ENCODE measurements at places on chromosomes 16 and 17.

DNA sequence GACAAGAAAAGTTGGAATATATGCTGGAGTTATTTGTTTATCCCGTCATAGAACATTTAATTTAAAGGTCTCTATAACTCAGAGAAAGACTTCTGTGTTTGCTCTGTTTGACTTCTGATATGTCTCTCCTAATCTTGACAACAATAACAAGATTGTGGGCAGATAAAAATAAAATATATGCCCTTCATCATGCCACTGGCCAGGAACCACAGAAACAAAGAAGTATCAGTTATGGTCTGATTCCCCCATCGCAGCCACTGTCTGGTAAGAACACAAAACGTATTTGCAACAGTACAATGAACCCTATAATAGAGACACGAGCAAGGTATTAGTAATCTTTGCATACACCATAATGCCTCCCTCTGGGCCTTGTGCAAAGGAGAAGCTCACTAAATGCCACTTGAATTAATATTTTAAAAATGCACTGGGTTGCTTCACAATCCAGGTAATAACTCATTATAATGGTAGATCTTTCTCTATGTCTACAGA is 1498.3 kb downstream of the CDH11 start:
- DNase-seq: no peak

GRCh38 chr16:89393738-89394406 is 96.5 kb downstream of the ANKRD11 start:
- no peak for DNase-seq

GRCh38 chr17:68497885-68498319 is 14.3 kb upstream of the PRKAR1A start:
- DNase-seq: no peak

DNA sequence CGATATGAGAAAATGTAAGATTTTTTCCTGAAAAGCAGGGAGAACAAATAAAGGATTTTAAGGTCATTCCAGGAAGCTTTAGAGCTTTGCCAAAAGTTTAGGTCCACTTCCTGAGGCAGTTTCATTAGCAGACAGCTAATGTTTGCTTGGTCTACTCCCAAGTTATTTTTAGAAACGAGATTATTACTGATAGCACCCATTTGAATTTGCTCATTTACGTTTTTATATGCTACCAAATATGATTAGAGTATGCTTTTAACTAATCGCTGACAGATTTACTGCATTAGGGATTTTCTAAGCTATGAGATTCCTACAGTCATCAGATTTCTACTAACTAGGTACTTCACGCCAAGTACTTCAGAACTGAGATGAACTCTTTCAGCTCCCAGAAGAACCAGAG is 98.1 kb downstream of the WNT3 start:
- DNase-seq: no peak

GRCh38 chr17:17712268-17712924 is 31.1 kb downstream of the RAI1 start:
- DNase-seq: no peak

GRCh38 chr17:40564195-40564882 is 933 bp downstream of the CCR7 start:
- DNase-seq: no peak

DNA sequence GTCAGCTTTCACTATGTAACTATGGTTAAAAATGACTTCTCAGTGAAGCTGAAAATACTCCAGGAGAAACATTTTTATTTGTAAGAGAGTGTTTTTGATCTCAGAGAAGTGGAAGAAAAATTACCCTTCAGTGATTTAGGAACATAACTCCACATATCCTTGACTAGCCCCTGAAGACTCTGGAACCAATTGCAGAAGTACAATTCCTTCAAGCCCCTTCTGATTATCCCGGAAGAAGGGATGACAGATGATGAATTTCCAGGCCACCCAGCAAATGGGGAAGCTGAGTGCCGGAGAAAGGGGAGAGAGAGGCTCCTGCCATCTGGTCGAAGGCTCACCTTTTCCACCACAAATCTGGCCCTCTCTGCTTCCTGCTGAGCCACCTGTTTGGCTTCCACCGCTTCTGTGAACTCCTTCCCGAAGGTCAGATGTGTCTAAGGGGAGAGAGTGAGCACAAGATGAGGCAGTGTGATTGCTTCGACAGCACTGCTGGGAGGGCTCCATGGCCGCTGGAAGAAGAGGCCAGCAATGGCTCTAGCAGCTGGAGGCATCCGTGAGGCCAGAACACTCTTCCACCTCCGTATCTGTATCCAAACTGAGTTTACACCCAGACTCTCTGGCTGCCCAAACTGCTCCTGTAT is 8.1 kb downstream of the PHB1 start:
- DNase-seq: no peak

GRCh38 chr16:53558710-53559109 is 55.7 kb upstream of the AKTIP start:
- DNase-seq: no peak

GRCh38 chr17:29659155-29659554 is 36.4 kb upstream of the CORO6 start:
- DNase-seq: no peak

DNA sequence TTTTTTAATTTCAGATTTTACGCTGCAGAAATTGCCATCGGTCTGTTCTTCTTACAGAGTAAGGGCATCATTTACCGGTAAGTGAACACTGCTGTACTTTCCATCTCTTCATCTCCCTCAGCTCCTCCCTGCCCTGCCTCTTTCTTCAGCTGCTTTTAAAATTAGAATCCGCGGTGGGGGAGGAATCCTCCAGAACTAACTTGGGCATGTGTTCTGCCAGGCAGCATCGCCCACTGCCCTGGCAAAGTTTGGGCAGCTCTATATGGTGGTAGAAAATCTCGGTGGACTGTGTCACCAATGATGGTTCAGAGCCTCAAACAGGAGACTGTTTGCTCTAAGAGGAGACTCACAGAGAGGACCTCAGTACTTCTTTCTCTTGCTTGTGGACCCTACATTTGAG is 81.6 kb upstream of the CACNG3 start:
- DNase-seq: no peak

DNA sequence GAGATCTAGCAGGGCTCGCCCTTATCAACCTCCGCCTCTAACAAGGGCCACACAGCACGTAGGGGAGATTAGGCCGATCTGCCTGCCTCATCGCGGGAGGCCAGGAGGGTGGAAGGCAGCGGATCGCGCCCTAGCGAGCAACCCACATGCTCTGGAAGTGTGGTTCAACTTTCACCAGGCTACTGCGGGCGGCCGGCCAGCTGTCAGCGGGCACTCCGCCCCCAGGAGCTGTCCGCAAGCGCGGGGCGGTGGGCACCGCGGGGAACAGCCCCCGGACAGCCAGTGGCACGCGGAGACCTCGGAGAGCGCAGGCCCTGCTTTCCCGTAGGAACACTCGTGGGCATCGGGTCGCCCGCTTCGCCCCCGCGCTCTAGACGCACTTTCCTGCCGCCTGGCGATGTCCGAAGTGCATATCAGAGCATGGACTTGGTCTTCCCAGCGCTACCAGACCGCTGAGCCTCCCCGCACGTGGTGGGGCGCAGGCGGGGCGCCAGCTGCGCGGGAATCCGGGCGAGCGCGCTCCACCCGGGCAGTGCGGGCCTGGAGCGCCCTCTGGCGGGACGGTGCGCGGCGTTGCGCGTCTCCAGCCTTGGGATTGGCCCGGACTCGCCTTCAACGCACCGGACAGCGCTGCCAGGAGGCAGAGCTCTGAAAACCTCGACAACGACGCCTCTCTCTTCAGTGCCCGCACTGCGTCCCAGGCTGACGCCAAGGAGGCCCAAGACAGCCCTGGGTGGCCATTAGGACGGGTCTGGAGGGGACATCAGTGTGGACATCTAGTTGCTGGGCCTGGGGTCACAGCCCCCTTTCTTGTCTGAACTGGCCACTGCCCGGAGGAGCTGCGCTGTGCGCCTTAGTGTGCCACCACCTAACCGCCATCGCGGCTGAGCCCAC is 3.6 kb upstream of the ZNHIT3 start:
- peak; percentile 38 for DNase-seq

DNA sequence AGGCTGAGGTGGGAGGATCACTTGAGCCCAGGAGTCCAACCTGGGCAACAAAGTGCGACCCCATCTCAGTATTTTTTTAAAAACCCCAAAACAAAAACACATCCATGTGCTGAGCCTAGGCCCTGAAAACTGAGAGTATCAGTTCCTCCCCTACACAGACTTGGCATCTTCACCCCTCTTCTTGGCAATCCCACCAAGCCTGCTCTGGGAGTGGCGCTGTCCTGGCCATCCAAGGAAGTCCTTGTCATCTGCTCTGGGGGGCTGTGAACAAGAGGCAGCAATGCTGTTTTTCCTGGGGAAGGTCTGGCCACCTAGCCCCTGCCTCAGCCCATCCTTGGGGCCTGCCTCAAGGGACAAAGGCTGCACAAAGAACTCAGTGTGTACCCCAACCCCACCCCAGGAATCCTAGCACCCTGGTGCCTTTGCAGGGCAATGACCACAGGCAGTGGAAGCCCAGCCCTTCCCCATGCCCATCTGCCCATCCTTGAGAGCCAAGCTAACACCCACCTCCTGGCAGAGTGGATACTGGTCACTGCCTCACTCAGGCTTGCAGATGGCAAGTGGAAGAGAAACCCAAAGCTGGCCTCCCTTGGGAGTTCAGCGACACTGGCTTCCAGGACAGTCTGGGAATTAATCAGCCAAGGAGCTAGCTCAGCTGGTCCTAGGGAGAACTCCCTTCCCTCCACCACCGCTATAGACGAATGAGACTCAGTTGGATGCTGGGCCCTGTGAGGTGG is 14.8 kb upstream of the GFOD2 start:
- DNase-seq: no peak

DNA sequence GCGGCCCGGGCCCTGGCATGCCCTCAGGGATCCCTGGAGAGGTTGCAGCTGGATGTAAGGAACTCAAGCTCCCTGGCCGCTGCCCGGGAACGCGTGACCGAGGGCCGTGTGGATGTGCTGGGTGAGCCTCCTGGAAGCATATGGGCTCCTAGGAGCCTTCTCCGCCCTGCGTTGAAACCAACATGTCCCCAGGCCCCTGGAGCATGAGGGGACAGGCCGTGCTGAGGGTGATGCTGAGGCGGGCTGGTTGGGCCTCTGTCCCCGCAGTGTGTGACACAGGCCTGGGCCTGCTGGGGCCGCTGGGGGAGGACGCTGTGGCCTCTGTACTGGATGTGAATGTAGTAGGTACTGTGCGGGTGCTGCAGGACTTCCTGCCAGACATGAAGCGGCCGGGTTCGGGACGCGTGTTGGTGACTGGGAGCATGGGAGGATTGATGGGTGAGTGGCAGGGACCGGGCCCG is 5.7 kb upstream of the HSD17B1 start:
- DNase-seq: no peak

DNA sequence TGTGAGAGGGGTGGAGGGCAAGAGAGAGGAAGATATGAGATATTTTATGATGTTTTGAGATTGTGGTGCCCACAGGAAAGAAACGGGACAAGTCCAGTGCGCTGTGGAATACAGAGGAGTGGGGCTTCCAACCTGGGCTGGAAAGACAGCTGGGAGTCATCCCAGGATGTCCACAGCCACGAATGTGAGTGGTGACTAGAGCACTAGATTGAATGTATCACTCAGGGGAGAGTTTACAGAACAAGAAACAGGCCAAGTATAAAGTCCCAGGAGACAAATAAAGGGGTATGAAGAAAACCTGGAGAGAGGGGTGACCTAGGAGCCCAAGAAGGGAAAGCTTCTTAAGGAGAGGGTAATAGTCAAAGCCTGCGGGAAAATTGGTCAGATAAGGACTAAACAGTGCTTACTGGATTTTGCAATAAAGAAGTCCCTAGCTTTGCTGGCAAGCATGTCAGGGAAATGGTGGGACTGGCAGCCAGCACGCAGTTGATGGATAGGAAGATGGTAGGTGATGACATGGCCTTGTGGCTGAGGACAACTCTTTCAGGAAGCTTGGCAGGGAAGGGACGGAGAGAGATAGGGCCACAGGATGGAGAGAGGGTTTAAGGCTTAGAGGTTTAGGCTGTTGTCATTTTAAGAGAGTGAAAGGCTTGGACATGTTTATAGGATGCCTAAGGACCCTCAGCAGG is 114.5 kb downstream of the AXIN2 start:
- no peak for DNase-seq

GRCh38 chr17:40190197-40191021 is 13.1 kb downstream of the RAPGEFL1 start:
- DNase-seq: peak; percentile 57

GRCh38 chr16:49601576-49601975 is 228.0 kb downstream of the C16orf78 start:
- no peak for DNase-seq

- no peak for DNase-seq
Measured at GRCh38 chr17:34665150-34665806, 85.9 kb downstream of the TMEM132E start.

GRCh38 chr16:67443265-67443664 is 12.3 kb downstream of the HSD11B2 start:
- no peak for DNase-seq

- no peak for DNase-seq
Measured at GRCh38 chr17:45262516-45263476, 902 bp upstream of the SPATA32 start.

DNA sequence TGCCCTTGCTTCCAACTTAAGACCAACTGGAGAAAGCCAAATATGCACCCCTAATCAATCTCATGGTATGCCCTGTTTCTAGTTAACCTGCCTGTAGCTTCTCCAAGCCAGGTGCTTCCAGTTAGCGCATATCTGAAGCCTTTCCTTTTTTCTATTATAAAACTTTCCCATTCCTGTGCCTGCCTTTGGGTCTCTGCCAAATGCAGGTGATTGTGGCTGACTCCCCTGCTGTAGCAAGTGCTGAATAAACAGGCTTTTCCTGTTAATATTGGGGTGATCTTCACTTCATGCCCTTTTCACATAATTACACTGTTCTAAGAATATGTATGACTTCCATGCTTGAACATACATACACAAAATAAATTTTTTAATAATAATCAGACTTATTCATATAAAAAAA is 207.4 kb downstream of the TANC2 start:
- DNase-seq: no peak

DNA sequence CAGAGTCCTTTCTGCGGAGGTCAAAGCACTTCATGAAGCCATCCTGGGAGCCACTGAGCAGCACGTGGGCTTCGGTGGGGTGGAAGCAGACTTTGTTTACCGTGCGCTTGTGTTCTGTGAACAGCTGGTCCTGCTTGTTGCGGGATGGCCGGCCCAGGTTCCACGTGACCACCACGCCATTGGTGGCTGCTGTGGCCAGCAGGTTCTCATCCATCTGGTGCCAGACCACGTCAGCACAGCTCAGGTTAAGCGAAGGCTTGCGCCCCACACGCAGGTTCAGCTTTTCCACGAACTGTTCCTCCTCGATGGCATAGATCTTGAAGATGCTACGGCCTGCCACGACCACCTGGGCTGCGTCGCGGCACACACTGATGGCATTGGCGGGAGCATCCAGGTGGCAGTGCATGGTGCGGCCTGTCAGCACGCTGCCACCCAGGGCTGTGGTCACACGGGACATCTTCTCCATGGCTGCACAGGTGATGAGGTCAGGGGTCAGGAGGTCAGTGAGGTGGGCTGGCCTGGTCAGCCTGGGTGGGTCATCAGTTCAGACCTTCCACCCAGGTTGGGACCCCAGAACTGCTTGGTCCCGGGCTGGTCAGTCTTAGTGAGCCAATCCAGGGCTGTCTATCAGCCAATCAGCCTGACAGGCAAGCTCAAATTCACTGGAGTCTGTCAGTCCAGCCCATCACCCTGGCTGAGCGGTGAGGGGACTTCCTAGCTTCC is 862 bp downstream of the WDR24 start:
- DNase-seq: no peak

Measured in NCI-H1694 treated with DMSO at 0.1 percent for 48 hours (cell line).